Left renal pelvis (tissue), 4 donors: ENCODE measurements at places on chromosomes 16 and 17. TPM values are rescaled to one million over a fixed set of nuclear protein-coding genes. Genes with fewer than 3 reads are reported as not detected.

GRCh38 chr16:20610211-20610891, 34.2 kb upstream of the ACSM2B start:
- no peak for DNase-seq

DNA sequence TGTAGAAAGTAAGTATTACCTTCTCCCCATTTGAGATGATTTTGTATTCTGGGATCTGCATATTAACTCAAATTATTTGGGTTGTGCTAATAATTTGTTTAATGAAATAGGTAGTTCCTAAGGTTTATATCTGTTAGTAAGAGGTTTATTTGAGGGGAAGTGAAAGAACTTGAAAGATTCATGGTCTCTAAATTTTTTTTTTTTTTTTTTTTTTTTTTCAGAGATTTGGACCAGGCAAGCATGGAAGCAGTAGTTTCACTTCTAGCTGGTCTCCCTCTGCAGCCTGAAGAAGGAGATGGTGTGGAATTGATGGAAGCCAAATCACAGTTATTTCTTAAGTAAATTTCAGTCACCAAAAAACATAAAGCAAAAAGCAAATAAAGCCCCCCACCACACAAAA, 65.2 kb downstream of the OMG start:
- no peak for DNase-seq

DNA sequence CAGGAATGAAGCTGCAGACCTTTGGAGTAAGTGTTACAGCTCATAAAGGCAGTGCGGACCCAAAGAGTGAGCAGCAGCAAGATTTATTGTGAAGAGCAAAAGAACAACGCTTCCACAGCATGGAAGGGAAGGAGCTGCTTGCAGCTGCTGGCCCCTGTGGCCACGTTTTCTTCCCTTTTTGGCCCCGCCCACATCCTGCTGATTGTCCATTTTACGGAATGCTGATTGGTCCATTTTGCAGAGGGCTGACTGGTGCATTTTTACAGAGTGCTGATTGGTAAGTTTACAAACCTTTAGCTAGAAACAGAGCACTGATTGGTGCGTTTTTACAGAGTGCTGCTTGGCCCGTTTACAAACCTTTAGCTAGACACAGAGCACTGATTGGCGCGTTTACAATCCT, 841.5 kb downstream of the CDH11 start:
- DNase-seq, result no peak

Gene SHBG
- 2.3 TPM for polyA plus RNA-seq

Gene CEP295NL
- polyA plus RNA-seq, result 0.10 TPM

DNA sequence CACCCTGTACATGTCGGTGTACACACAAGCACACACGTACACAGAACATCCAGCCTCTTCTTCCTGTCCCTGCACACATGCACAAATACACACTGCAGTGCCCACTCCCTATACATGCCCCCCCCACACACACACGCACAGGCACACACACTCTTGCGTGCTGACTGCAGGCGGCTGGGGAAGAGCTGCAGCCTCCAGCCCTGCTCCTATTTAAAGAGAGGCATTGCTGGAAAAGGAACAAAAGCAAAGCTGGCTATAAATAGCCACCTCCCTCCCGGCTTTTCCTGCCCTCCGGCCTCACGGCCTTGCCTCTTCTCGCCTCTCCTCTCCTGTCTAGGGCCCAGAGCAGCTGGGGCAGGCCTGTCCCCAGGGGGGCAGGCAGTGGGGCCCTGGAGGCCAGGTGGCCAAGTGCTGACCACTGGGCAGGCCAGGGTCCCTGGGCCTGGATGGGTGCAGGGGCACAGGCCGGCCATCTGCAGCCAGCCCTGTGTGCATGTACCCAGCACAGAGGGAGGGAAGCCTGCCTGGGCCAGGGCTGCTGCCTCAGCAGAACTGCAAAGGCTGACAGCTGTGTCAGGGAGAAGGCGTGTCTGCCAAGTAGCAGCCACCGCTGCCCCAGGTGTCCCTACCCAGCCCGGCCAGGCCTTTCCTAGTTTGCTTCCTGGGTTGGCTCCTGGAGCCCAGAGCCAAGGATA, 25.4 kb downstream of the RTN4RL1 start:
- DNase-seq, result no peak

- no peak for DNase-seq
These were observed 11.2 kb upstream of the ERN2 start for GRCh38 chr16:23724096-23724784.

DNA sequence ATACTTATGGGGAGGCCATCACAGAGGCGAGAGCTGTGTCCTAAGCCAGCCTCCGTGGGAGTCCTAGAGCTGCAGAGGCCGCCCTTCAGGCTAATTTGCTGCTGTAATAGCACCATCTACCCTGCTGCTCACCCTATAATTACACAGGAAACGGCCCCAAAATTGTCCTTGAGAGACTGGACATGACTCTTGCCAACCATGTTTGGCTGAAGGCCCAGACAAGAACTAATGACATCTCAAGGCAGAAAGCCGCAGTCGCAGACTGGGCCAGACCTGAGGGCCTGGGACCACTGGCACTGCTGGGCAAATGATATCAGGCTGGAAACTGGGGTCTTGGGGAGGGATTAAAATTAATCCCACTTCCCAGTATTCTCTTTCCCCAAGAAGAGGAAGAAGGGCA, 24.1 kb downstream of the PSMD7 start:
- no peak for DNase-seq

Gene CYGB
- polyA plus RNA-seq, result 19.0 TPM

Gene MILR1
- 1.9 TPM for polyA plus RNA-seq

GRCh38 chr17:36812762-36813161, 124.5 kb upstream of the LHX1 start:
- no peak for DNase-seq

- DNase-seq, result no peak
These were observed 25.3 kb downstream of the MGRN1 start for GRCh38 chr16:4649744-4650442.

DNA sequence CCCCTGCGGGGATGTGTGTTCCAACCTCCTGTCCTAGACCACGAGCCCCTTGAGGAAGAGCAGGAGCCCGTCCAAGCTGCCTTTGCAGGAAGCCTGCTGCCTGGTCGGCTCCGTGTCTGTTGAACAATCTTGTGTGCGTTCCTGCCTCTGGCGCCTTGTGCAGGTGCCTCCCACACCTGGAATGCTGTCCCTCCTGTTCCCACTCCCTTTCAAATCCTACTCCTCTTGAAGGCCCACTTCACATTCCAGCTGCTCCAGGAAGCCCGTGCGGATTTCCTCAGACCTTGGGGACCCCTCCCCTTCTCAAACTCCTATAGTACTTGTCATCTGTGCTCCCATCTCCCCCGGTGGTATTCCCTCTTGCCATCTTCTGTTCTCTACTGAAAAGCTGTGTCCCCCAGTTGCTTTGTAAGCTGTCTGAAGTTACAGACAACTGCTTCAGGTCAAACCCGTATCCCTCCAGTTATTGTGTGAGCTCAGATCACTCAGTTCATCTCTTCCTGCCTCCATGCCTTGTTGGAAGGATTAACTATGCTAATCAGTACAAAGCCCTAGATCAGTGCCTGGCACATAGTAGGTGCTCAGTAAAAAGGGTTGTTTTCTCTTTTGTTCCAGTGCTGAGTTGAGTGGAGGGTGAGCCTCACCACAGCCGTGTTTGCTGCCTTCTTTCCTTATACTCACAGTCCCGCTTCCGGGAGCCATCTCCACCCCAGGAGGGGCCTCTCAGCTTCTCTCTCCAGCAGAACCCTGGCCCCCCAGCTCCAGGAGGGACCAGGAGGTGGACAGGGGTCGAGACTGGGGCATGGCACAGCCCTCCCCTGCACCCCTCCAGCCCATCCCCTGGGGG, 241.8 kb upstream of the CIBAR2 start:
- no peak for DNase-seq

Gene CHP2
- 0.45 TPM for polyA plus RNA-seq

DNA sequence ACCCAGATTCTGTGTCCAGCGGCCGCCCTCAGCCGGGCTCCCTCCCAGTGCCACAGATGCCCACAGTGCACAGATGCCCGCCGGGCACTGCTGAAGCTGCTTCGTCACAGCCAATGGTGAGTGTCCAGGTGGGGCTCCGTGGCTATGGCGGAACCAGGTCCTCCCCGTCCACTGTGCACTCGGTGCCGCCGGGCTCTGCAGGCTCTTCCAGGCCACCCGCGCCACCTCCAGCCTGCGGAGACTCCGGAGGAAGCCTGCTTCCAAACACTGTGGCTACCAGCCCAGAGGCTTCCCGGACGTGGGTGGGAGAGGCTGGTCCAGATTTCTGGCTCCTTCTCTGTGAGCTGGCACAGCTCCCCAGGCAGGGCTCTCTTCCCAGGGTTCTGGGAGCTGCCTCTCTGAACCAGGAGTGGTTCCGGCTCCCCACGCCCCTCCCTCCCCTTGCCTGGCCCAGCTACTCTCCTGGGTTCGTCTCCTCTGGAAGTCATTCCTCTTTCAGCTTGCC, 2.8 kb upstream of the PYCR1 start:
- no peak for DNase-seq

- no peak for DNase-seq
These were observed 14.4 kb downstream of the RIPOR1 start for GRCh38 chr16:67543036-67543435.

- no peak for DNase-seq
These were observed 15.9 kb downstream of the PSMB3 start for GRCh38 chr17:38768417-38768816.

- no peak for DNase-seq
These were observed 73.4 kb downstream of the MRM3 start for GRCh38 chr17:855569-855968.

- DNase-seq, result no peak
These were observed 10.8 kb upstream of the RIPOR1 start for GRCh38 chr16:67517661-67518423.

DNA sequence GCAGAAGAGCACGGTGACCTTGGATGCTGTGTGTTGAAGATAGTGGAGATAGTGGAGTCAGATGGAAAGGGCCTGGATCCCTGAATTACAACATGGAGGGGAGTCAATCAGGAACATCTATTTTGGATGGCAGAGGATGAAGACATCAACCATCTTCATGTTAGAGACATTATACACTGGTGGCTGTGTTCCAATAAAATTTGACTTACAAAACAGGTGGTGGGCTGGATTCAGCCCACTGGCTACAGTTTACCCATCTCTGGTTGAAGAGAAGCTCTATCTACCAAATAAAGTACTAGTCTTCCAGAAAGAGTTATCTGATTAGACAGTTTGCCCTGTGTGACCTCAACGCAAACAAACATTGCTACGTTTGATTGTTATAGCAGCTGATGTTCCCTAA, 247.2 kb downstream of the XYLT1 start:
- no peak for DNase-seq

DNA sequence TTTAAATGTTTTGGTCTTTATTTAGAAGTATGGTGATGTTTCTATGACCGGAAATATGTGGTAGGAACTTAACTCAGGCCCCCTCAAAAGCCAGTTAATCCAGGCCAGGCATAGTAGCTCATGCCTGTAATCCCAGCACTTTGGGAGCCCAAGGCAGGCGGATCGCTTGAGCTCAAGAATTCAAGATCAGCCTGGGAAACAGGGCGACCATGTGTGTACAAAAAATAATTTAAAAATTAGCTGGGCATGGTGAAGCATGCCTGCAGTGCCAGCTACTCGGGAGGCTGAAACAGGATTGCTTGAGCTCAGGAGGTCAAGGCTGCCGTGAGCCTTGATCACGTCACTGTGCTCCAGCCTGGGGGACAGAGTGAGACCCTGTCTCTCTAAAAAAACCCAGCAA, 10.3 kb downstream of the RSL1D1 start:
- no peak for DNase-seq

GRCh38 chr16:53689636-53690035, 14.0 kb downstream of the RPGRIP1L start:
- DNase-seq, result no peak

Gene HBA2
- 18,307 TPM for polyA plus RNA-seq

Gene TPSAB1
- 0.16 TPM for polyA plus RNA-seq

GRCh38 chr17:39804839-39805238, 59.3 kb downstream of the IKZF3 start:
- DNase-seq, result no peak

Gene HSD17B1
- 5.8 TPM for polyA plus RNA-seq
